ENCODE measurements at places on chromosomes 1 and 21. TPM values are rescaled to one million over a fixed set of nuclear protein-coding genes. Genes with fewer than 3 reads are reported as not detected.
A peak's percentile ranks its signal among the peaks of the same experiment; 100 is the strongest.

Gene PEA15
- total RNA-seq, result 28.3 TPM

DNA sequence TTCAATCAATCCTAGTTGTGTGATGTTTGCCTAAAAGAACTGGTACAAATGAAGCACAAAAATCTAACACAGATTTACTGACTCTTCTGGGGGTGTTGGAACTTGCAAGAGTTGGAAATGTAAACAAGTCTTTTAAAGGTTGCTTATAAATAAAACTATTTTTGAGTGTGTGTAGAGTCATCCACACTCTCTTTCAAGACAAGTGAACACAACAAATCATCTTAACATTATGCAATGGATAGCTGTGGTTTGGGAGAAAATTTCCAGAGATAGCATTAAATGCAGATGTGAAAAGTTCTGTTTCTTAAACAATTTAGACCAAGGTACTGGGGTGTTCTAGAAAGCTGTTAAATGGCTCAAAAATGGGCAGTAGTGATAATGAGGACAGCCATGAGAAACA is 28.7 kb downstream of the C1orf87 start:
- no peak overlapping the region for H3K4me3 ChIP-seq
- no peaks in the 10 kb centered on the region for H3K36me3 ChIP-seq
- no peak overlapping the region for H3K27ac ChIP-seq

GRCh38 chr1:162111572-162111971 is 42.1 kb downstream of the NOS1AP start:
- H3K27me3 ChIP-seq, result peaks cover 48% of the 10 kb centered on the region
- no peaks in the 10 kb centered on the region for H3K36me3 ChIP-seq
- H3K27ac ChIP-seq, result no peak overlapping the region
- no peaks in the 10 kb centered on the region for H3K4me1 ChIP-seq

Gene SYT6
- total RNA-seq, result not detected

Gene PADI1
- total RNA-seq, result not detected

Gene IL24
- total RNA-seq, result 3.9 TPM

DNA sequence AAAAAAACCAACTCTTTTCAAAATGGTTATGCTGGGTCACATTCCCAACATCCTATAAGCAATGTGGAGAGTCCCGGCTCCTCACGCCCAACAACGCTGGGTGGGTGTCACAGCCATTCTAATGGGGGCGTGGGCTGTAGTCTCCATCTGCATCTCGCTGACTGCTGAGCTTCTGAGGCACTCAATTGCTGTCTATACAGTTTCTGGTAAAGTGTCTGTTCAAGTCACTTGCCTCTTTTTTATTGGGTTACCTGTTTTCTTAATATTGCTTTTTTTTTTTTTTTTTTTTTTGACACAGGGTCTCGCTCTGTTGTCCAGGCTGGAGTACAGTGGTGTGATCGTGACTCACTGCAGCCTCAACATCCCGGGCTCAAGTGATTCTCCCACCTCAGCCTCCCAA is 54.8 kb downstream of the GNB1 start:
- peaks cover 40% of the 10 kb centered on the region for H3K4me1 ChIP-seq
- DNase-seq, result no peak
- no peak overlapping the region for H3K27ac ChIP-seq
- peaks cover 5% of the 10 kb centered on the region for H3K36me3 ChIP-seq
- no peak overlapping the region for H3K4me3 ChIP-seq
- no peaks in the 10 kb centered on the region for H3K27me3 ChIP-seq

DNA sequence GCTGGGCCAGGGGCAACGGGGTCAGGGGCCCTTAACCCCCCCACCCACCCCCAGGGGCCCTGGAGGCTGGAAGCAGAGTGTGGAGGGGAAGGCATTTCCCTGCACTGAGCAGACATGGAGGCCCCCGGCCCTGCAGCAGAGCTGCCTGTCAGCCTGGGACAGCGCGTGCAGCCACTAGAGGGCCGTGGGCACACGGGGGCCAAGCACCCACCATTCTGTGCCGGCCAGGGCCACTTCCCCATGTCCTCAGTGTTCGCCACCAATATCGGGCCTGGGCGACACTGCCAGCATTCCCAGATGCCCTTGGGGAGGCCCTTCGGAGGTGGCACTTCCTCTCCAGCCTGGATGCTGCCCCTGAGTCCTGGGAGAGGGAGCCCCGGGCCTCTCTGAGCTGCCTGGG is 23.2 kb upstream of the ARHGEF16 start:
- no peak overlapping the region for H3K4me3 ChIP-seq
- H3K27ac ChIP-seq, result no peak overlapping the region
- H3K27me3 ChIP-seq, result no peaks in the 10 kb centered on the region

- H3K36me3 ChIP-seq, result no peaks in the 10 kb centered on the region
- no peak overlapping the region for H3K27ac ChIP-seq
- H3K4me1 ChIP-seq, result no peaks in the 10 kb centered on the region
- DNase-seq, result no peak
Measured at GRCh38 chr1:95730986-95731385, 497.0 kb downstream of the RWDD3 start.

DNA sequence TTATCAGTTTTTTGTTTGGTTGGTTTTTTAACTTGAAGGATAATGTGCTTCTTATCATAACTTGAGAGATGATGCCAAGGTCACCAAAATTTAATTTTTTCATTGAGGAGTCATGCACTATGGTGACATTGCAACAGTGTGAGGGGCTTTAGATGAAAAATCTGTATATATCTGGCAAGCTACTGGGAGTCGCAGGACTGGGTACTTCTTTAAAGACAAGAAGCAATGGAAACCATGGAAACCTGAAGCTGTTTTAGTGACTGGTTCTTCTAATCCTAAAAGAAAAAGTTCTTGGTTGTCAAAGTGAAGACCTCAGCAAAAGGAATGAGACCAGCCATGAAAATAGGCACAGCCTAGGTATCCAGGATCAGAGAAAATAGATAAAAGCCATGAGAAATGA is 31.1 kb downstream of the ZC3H11B start:
- no peaks in the 10 kb centered on the region for H3K36me3 ChIP-seq
- no peak for DNase-seq
- no peaks in the 10 kb centered on the region for H3K4me1 ChIP-seq
- no peaks in the 10 kb centered on the region for H3K27me3 ChIP-seq
- no peak overlapping the region for H3K27ac ChIP-seq

DNA sequence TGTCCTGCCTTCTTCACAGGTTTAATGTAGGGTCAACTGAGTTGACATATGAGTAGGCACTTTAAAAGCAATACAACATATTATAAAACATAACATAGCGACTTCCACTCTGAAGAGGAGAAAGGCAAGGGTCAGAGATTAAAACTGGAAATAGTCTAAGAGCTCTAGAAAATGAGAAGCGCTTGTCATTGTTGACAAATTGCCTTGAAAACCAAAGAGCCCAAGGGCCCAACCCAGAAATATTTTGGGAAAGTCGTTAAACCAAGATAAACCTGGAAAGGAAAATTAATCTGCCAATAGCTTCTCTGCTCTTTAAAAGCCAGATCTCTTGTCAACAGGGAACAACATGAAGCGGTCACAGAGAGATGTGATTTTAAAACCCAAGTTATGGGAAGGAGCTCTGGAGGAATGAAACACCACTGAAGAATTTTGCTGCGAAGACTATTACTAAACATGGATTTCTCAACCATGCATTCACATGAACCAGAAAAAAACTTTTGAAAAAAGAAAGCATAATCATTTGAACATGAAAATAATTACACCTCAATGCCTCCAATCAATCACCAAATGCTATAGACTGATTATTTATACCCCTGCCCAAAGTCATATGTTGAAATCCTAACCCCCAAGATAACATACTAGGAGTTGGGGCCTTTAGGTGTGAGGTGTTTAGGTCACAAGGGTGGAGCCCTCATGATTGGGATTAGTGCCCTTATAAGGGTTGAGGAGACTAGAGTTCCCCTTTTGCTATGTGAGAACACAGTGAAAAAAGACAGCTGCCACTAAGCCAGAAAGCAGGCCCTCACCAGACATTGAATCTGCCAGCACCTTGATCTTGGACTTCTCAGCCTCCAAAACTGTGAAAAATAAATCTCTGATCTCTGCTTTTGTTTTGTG is 33.0 kb upstream of the MTF1 start:
- peaks cover 8% of the 10 kb centered on the region for H3K4me1 ChIP-seq
- H3K36me3 ChIP-seq, result no peaks in the 10 kb centered on the region
- no peak overlapping the region for H3K4me3 ChIP-seq

DNA sequence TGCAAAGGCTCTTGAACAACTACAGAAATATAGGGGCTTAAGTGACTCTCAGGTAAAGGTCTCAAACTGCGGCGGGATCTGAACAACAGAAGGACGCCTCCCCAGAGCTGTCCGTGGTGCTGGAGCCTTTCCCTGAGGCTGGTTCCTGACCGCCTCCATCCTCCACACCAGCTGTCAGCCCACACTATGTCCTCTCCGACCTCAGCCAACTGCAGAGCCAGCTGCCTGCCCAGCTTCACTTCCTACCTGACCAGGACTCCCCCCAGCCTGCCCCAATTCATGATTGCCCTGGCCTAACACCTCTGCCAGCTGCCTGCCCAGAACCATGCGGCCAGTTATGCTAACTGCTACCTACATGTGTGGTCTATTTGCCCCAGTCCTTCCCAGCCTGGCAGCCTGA is 63.6 kb upstream of the ZC3H12A start:
- H3K4me1 ChIP-seq, result no peaks in the 10 kb centered on the region
- no peak for DNase-seq
- H3K27me3 ChIP-seq, result peaks cover 7% of the 10 kb centered on the region
- H3K36me3 ChIP-seq, result peaks cover 3% of the 10 kb centered on the region
- H3K27ac ChIP-seq, result no peak overlapping the region

DNA sequence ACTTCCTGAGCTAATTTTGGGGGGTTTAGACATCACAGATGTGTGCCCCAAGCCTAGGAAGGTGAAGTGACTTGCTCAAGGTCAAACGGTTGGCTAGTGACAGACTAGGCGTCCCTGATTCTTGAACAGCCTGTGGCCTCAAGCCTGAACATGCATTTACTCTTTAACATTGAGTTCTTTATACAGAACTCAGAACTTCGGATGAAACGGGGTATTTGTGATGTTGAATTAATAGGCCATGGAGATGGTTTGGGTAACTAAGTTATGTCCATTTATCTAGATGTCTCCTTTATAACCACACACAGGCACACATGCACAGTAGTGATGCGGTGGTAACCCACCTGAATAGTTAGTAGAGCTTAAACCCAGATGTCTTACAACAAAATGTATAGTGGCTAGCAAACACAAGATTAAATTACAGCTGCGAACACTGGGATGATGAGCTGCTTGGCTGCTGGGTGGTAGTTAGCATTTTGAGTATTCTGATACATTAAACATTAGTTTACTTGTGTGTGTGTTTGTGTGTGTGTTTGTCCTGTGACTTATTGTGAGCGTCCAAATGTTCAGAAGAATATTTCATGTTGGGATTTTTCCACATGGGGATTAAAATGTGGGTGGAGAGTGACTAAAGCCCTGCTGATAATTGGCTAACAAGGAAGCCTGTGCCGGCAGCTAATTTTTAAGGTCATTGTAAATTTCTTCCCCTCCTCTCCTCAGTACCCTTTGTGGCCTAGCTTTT is 2.3 kb downstream of the ATP1A1 start:
- DNase-seq, result no peak
- peaks cover 6% of the 10 kb centered on the region for H3K36me3 ChIP-seq
- H3K27ac ChIP-seq, result peak overlapping the region; percentile 96
- peak overlapping the region; percentile 96 for H3K4me3 ChIP-seq
- peaks cover 2% of the 10 kb centered on the region for H3K27me3 ChIP-seq

- H3K4me1 ChIP-seq, result peaks cover 11% of the 10 kb centered on the region
- no peak overlapping the region for H3K4me3 ChIP-seq
- H3K36me3 ChIP-seq, result no peaks in the 10 kb centered on the region
- H3K27ac ChIP-seq, result no peak overlapping the region
Measured at GRCh38 chr1:10387677-10388386, 11.0 kb upstream of the PGD start.

DNA sequence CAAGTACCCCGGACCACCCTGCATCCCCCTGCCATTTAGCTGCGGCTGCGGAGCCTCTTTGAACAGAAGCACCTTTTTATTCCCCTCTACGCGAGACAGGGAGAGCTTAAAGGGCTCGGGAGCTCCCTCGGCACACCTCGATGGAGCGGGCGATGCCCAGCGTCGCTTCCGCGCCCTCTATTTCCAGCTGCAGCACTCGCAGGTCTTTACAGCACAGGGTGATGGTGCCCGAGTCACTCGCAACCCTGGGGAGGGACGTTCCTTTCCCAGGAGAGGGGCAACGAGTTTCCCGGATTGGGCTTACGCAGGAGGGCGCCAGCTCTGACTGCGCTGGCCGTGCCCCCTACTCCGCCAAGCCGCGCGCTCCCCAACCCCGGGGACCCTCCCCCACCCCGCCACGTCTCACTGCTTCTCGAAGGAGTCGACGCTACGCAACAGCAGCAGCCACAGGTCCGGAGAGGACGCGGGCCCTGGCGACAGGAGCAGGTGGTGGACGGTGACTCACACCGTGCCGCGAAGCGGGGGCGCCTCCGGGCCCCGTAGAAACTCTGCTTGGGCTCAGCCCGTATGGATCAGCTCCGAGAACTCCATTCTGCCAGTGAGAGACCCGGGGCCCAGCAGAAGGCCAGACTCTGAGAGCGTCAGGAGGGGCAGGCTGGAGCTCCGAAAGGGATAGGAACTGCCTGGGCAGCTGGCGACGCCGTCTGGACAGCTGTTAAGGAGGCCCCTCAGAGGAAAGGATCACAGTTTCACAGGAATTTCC is 5.8 kb upstream of the FAM167B start:
- peaks cover 29% of the 10 kb centered on the region for H3K4me1 ChIP-seq
- H3K4me3 ChIP-seq, result peak overlapping the region; percentile 90
- H3K27me3 ChIP-seq, result no peaks in the 10 kb centered on the region
- DNase-seq, result peak; percentile 58

Gene HSD17B7
- 22.0 TPM for total RNA-seq

DNA sequence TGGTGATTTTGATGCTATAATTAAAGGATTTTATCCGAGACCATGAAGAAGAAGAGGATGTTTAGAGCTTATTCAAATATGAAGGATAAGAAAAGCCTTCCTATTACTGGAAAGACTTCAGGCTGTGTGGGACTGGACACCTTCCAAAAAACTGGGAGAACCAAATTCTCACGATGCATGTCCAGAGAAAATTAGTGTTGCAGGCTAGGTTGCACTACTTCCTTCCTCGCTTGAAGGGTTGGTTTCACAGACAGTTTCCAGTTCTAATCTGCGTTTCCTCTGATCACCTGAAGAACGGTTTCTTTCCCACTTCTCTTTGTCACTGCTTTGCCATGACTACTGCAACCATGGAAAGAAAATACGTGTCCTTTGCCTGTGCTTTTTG is 2.0 kb downstream of the MTARC2 start:
- no peak for DNase-seq
- H3K27ac ChIP-seq, result no peak overlapping the region
- H3K36me3 ChIP-seq, result no peaks in the 10 kb centered on the region
- H3K27me3 ChIP-seq, result peaks cover 59% of the 10 kb centered on the region

Gene PINK1
- total RNA-seq, result 8.3 TPM

GRCh38 chr1:100423832-100424337 is 71.6 kb downstream of the CDC14A start:
- peak overlapping the region; percentile 94 for H3K27ac ChIP-seq
- H3K4me1 ChIP-seq, result peaks cover 53% of the 10 kb centered on the region
- no peak for DNase-seq
- peak overlapping the region; percentile 84 for H3K4me3 ChIP-seq
- peaks cover 2% of the 10 kb centered on the region for H3K36me3 ChIP-seq
- H3K27me3 ChIP-seq, result no peaks in the 10 kb centered on the region

GRCh38 chr1:204972426-204972825 is 70.6 kb upstream of the CNTN2 start:
- DNase-seq, result no peak
- H3K4me3 ChIP-seq, result no peak overlapping the region
- peaks cover 7% of the 10 kb centered on the region for H3K27me3 ChIP-seq
- H3K36me3 ChIP-seq, result no peaks in the 10 kb centered on the region

All from activated T-cell treated with anti-CD3 and anti-CD28 coated beads, Interleukin-2, amount 50 U/mL, for 72 hours (primary cell).